ENCODE measurements at places on chromosomes 11 and 22.

DNA sequence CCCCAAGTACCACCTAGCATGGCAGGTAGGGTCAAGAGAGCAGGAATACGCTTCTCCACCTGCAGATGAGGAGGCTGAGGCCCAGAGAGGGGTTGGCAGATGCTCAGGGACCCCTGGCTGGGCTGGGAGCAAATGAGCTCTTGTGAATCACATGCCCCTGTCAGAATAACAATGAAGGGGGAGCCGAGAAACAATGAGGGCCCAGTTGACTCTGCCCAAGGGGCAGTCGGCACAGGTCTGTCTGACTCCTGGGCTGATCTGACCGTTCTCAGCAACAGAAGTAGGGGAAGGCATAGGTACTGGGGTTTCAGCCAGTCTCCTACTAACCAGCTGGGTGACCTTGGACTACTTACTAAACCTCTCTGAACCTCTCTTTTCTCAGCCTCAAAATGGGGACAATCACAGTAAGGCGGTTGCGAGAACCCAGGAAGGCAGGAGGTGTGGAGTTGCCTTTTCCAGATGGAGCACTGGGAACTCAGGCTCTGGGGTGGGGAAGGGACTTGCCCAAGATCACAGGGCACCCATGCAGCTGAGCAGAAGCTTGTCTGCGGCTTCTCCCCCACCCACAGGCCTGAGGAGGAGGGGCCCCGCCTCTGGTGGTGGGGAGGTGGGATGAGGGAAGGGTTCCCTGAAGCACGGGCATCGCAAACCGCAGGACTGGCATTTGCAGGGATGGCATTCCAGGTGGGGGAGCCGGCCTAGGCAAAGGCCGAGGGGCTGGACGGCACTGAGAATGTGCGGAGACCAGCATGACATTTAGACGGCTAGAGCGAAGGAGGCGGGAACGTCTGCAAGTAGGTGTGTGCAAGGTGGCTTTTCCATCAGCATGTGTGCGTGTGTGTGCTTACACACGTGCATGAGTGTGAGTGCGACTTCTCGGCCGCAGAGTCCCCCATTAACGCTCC lies 163.0 kb downstream of the MN1 start:
- DNase-seq, result no peak

DNA sequence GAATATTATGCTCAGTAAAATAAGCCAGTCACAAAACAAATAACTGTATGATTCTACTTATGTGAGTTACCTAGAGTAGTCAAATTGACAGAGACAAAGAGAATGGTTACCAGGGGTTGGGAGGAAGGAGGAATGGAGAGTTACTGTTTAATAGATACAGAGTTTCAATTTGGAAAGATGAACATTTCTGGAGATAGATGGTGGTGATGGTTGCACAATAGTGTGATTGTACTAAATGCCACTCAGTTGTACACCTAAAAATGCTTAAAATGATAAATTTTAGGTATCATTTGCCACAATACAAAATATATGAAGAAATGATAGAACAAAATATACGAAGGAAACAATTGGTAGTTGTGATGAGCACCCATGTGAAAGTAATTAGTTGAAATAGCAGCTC lies 43.4 kb downstream of the PDHX start:
- no peak for DNase-seq

- DNase-seq, result no peak
These were observed 675.4 kb upstream of the ARHGAP42 start for GRCh38 chr11:100011697-100012096.

GRCh38 chr22:19524170-19525115 lies at the start of gene CLDN5:
Gene CLDN5, minus strand, starts transcription at chr22:19524410. Its CDS starts 155 bp downstream, at chr22:19524255.
- no peak for DNase-seq

GRCh38 chr11:46330563-46331281 lies 16.5 kb upstream of the DGKZ start:
- no peak for DNase-seq

GRCh38 chr22:39078329-39078728 lies 1.3 kb downstream of the APOBEC3G start:
- no peak for DNase-seq

- no peak for DNase-seq
These were observed 23.1 kb downstream of the TTC17 start for GRCh38 chr11:43381802-43382201.
